ENCODE measurements at places on chromosomes 4 and X.
A peak's percentile ranks its signal among the peaks of the same experiment; 100 is the strongest.

DNA sequence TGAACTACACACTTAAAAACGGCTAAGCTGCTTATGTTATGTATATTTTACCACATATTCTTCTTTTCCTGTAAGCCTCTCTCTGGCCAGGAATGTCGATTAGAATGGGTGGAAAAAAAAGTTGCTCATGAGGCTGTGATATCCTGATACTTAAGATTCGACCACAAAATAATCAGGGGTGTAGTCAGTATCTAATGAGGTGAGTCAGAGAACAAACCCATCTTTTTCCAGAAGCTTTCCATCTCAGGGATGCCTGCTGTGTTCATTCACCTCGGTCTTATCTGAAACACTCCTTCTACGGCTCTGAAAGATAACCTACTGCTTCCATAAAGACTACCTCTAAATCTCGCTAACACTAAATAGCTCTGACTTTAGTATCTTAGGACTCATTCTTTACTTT lies 142.7 kb upstream of the MAP3K15 start:
- no peak for DNase-seq

DNA sequence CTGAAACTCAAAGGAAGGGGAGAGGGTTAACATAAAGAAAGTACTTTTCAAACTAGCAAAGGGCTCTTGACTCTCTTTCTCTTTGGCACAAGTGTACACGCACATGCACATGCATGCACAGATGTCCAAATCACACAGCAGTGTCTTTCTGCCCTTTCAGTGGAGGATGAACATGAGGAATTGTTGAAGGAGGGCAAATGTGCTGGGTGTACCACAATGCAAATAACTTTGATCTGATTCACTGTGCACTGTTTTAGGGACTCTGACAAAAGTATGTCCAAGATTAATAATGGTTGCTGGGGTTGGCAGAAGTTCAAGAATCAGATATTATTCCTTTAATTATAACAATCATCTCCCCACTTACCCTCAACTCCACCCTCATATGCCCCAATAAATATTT lies 93.8 kb downstream of the GPC4 start:
- DNase-seq: no peak

GRCh38 chrX:95435198-95435597 lies 1249.4 kb upstream of the DIAPH2 start:
- no peak for DNase-seq

GRCh38 chr4:118898684-118899138 lies 10.1 kb downstream of the SYNPO2 start:
- no peak for DNase-seq

DNA sequence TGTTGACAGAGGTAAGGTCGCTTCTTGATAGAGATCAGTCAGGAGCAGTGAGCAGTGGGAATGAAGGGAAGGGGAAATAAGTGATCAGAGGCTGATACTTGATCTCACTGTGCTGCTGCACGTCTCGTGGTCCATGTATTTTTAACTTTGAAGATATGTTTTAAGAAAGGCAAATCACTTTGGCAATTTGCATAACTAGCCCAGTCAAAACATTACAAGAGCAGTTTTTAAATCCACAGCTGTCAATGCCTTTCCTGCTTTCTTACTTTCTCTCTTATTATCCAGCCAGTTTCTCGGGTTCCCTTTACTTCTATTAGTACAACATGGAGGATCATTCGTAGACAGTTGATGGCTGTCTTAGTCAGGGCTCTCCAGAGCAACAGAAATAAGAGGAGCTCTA lies 472.8 kb downstream of the TMA16 start:
- DNase-seq: no peak

DNA sequence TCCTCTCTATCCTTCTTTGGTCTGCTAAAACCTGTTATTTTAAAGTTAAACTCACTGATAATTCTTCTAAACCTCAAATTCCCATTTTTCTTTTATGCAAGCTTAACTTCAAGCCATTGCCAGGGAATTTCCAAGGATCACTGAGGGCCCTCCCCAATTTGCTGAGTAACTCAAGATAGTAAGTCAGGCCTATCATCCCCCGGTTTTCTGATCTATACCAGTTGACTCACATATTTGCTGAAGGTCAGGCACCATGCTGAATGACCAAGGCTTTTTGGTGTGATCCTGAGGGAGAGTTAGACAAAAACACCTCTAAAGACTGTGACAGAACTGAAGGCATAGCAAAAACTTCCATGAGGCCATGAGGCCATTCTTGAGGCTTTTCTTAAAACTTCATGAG lies 1301.9 kb downstream of the PCDH7 start:
- DNase-seq: no peak

- DNase-seq: peak; percentile 73
Observed at GRCh38 chr4:2837904-2838496, 5.6 kb upstream of the ADD1 start.
